ENCODE measurements at places on chromosomes 1 and 21.

DNA sequence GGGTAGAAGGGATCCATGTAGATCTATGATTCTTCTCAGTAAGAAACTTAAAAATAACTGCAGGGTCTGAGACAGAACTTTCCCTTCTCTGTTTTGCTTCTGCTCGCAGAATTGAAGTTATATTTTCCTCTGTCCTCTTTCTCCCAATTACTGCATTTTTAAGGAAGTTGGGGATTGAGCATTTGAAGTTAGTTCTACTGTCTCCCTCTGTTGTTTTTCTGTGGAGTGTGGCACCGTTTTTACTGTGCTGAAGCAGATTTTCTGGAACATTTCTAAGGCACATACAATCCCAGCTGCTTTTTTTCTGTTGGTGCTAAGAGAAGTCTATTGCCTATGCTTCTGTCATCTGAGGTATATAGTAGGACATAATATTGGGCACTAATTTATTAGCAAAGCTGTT lies 43.3 kb downstream of the RASAL2 start:
- DNase-seq = peak; percentile 61

- DNase-seq = peak; percentile 39
These were observed 533.3 kb downstream of the PTBP2 start for GRCh38 chr1:97254731-97255463.

DNA sequence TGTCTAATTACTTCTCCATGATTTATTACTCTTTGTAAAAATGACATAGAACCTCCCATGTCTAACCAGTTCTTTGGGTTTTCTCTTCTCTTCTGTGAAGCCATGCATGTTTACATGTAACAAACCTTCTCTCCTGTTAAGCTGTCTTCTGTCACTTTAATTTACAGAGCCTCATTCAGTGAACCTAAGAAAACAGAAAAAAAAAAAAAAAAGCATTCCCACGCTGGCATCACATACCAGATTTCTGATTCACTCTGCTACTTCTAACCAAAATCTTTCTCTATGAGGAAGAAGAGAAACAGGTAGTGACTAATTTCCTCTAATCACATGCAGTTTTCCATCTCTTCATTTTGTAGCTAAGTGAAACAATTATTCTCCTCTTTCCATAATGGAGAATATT lies 141.4 kb upstream of the CXADR start:
- DNase-seq = no peak

GRCh38 chr1:23756676-23757075 lies 13.4 kb downstream of the ELOA start:
- peak; percentile 10 for DNase-seq

- peak; percentile 88 for DNase-seq
These were observed 25.6 kb upstream of the IER5 start for GRCh38 chr1:181062836-181063428.

- peak; percentile 17 for DNase-seq
These were observed at the start of gene CAMSAP2 for GRCh38 chr1:200738327-200738948. TSS of gene CAMSAP2 (plus strand) at chr1:200738893. CDS start at chr1:200739828, 935 bp downstream.

- DNase-seq = no peak
These were observed 8.5 kb downstream of the UBQLN4 start for GRCh38 chr1:156045076-156045475.

- no peak for DNase-seq
These were observed at the start of gene TEX35 for GRCh38 chr1:178512566-178513277. TSS of gene TEX35 (plus strand) at chr1:178513109. CDS start at chr1:178513189, 80 bp downstream.

GRCh38 chr1:160708801-160709200 lies 2.8 kb downstream of the CD48 start:
- DNase-seq = peak; percentile 12

DNA sequence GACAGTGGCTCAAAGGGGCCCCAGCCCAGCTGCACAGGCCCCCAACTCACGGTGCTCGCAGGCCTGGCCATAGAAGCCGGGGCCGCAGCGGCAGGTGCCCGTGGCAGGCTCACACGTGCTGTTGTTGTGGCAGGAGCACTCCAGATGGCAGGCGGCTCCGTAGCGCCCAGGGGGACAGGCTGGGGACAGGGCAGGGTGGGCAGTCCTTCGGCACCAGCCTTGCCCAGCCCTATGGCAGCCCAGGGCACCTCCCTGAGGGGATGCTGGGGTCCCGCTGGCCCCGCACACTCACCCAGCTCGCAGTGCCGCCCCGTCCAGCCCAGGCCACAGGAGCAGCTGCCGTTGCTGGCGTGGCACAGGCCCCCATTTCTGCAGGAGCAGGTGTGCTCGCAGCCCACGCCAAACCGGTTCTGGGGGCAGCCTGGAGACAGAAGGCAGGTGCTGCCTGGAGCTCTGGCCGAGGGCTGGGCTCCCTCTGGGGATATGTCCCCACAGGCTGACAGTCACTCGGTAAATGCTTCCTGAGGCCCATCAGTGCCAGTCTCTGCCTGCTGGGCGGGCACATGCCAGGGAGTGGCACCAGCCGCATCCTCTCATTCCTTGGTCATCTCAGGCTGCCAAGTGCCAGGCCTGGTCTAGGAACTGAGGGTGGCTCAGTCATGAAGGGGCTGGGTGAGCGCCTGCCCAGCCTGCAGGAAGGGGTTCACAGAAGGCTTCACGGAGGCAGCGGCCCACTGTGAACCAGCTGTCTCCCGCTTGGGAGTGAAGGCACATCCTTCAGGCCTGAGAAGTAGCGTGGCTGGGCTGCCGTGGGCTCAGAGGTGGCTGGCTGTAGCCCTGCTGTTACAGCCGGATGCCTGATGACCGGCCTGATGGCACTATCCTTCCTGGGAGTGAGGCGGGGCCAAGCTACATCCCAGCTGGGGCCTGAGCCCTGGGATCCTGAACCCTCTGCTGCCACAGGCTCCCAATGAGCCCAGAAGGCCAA lies 40.1 kb downstream of the ARHGEF16 start:
- no peak for DNase-seq

GRCh38 chr1:66452982-66453381 lies 81.0 kb upstream of the SGIP1 start:
- DNase-seq = no peak

DNA sequence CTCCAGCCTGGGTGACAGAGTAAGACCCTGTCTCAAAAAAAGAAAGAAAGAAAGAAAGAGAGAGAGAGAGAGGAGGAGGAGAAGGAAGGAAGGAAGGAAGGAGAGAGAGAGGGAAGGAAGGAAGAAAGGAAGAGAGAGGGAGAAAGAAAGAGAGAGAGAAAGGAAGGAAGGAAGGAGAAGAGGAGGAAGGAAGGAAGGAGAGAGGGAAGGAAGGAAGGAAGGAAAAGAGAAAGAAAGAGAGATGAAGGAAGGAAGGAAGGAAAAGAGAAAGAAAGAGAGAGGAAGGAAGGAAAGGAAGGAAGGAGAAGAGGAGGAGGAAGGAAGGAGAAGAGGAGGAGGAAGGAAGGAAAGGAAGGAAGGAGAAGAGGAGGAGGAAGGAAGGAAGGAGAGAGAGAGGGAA lies 82.2 kb upstream of the ATP1B1 start:
- DNase-seq = no peak

DNA sequence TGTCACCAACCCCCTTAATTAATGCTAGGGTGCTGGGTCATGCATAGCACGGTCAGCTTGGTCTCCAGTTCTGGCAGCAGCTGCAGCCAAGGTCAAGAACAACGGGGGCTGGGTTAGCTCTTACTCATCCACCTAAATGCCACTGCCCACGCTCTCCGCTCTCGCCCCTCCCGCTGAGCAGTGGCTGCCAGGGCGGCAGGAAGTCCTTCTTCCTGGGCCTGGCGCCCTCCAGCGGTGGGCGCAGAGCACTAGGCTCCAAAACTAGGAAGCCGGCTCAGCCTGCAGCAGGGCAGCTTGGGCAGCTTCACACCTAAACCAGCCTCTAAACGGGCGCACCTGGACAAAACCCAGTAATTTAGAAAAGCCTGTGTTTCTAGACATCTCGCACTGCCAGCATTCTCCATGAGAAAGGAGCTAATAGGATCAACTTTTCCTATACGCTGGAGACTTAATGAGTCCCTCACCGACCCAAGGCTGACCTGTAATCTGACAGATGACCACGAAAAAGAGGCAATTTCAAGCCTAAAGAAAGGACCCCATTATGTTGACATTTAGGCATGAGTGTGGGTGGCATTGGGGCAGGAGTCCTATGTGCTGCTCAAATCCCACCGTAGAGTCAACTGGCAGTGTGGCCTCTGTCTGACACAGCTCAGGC lies 78.4 kb upstream of the LRRN2 start:
- peak; percentile 67 for DNase-seq

DNA sequence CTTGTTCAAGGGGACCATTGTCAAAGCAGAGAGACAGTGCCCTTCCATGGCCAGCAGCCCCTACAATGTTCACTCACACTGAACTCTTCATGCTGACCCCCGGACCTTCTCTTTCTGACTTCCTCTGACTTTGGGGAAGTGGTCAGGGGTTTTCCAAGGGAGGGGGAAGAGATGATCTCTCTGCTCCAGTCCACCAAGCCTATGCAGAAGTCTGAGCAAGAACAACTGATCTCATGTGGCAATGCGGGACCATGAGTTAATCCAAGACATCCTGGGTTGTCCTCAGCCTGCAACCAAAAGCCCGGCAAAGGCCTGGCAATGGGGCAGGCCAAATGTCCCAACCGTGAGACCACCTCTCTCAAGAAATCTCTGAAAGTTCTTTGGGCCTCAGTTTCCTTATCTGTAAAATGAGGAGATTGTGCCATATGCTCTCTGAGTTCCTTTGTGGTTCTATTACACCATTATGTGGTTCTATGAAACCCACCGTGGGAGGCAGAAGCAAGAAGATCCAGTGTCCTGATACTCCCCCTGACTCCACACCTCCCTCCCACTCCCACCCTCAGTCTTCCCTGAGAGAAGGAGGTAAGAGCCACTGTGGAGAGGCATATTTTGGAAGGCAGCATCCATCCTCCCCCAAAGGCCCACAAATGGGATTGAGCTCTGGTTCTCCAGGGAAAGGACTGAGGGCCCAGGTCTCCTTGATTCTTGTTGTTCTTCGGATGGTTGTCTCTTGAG lies 11.8 kb upstream of the ARHGEF2 start:
- peak; percentile 94 for DNase-seq

DNA sequence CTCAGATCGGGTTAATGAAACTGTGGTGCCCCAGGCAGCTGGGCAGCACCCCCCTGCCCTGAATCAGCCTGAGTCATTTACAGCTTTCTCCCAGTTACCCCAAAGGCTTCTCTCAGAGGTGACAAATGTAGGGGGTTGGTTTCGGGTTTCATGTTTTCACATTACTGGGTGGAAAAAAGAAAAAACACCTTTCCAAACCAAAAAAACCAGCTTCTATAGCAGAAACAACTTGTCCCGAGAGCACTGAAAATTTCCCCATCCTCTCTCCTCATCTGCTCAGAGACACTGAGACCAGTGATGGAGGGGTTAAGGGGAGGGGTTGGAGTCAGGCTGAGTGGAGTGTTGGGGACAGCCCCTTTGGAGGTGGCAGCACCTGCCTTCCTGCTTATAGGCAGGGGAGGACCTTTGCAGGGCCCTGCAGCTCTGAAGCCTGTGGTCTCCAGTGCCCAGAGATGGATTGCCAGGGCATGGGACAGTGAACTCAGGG lies 15.6 kb downstream of the UTP11 start:
- DNase-seq = no peak

DNA sequence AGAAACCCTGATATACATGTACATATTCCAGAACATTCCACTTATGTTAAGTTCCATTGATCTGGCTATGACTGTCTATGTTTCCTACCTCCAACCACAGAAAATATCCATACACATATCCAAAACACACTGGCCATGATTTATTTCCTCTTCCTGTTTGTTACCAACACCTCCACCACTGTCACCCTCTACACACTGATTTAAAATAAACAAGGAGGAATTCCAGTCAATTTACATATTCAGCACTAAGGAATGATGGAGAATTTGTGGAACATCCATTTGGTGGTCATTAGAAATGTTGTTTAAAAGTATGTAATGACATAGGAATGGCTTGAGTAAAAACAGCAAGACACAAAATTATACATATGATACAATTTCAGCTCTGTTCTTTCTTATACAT lies 5.5 kb upstream of the STX6 start:
- no peak for DNase-seq

DNA sequence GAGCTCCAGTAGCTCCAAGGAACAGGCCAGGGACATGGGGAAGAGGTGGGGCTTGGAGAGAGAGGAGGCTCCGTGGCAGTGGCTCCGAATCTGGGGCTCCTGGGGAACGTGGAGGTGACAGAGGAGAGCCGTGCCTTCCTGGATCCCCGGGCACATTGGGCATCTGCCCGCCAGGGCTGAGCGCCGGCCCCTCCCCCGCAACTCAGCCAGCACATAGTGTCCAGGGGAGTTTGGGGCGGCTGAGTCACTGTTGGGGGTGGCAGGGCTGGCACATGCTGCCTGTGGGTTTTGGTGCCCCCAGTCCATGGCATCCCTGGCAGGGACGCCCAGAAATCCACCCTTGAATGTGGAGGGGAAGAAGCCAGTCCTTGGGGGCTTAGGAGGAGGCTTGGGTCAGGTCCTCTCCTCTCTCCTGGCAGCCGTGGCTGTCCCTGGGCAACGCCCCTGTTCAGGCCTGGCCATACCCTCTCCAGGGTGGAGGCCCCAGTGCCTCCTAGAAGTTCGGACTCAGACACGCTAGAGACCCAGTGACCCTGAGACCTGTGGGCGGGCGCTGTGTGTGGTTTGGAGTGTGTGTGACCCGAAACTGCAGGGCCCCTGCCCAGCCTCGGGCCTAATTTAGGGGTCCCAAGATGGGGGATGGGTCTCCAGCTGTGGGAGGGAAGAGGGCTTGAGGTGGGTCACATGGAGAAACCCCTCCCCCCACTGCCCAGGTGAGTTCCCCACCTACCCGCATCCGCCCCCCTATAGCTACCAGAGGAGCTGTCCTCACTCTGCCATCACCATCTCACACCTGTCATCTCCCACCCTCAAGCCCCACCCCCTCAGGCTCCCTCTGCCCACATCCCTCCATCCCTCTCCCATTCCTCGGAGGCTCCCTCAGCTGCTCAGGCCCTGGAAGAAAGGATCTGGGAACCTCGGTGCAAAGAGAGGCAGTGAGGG lies 1.6 kb downstream of the HSPB7 start:
- no peak for DNase-seq

- DNase-seq = no peak
These were observed 66.0 kb upstream of the BACH1 start for GRCh38 chr21:29232530-29233255.

DNA sequence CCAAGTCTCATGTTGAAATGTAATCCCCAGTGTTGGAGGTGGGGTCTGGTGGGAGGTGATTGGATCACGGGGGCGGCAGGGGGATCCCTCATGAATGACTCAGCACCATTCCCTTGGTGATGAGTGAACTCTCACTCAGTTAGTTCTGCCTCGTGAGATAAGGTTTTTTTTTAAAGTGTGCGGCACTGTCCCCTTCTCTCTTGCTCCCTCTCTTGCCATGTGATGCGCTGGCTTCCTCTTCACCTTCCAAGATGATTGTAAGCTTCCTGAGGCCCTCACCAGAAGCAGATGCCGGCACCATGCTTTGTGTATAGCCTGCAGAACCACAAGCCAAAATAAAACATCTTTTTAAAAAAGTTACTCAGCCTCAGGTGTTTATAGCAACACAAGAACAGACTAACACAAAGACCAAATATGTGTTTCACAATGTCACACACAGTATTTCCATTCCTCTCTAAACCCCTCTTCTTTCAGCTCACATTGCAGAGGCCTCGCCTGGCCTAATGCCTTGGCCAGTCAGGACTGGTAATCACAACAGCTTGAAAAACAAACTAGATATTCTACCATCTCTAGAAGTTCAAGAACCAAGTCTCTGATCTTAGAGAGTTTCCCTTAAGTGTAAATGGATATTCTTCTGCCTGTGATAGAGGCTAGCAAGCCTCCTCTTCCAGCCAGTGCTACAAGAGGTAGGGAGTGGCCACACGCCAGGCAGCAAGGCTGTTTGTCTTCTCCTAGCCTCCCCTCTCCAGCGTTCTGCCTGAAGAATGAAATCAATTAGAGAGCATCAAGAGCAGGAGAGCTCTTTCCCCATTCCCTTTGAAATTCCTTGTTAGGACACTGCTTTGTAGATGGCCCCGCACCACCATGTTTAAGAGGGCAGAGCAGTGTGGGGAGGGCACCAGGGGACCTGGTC lies 19.6 kb upstream of the RAP1A start:
- DNase-seq = no peak
